C1 segment of cervical spinal cord (tissue), 14 donors: ENCODE measurements at places on chromosomes 1 and 21.

DNA sequence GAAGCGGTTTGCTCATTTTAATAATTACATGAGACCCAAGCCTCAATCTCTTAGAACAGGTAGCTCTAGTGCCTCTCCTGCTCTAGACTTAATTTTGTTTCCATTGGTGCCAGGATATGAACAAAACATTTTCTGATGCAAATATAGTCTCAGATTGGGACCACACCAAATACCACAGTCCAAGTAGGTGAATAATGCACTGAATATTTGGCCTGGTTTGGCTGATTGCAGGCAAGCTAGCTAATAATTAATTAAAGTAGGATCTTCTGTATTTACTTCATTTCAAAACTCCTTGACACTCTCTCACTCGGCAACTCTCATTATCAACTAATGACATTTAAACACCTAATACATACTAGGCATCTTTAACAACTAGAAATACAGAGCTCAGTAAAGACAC lies 219.6 kb downstream of the LTN1 start:
- DNase-seq = no peak

DNA sequence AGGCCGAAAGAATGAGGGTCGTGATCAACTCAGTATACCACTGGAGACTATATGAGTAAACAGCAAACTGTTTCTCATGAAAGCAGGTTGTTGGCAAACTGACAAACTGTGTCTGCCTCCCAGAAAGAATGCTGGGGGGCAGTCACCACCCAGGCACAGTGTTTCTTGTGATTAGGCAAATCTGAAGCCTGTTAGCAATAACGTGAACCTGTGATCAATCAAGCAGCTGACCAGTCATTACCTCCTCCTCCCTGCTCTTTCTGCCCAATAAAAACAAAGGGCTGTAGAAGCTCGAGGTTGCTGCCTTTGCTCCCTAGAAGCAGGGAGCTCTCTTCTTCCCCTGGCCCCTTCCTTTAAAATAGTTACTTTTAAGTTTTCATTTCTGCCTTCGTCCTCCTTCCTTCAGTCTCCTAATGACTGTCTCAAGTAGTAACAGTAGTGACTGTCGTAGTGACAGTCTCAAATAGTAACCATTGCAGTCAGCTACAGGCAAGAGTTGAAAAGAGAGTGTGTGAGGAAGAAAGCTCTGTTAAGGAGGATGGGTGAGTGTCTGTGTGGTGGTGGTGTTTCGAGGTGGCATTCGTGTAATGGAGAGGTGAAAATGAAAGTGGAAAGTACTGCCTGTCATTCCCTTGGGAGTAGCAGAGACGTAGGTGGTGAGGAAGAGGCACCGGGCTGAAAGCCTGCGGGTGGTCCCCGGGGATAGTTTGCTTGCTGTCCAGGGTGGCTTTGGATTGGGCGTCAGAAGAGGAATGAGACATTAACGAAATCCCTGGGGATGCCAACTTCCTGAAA lies 14.5 kb downstream of the HHAT start:
- DNase-seq = no peak

DNA sequence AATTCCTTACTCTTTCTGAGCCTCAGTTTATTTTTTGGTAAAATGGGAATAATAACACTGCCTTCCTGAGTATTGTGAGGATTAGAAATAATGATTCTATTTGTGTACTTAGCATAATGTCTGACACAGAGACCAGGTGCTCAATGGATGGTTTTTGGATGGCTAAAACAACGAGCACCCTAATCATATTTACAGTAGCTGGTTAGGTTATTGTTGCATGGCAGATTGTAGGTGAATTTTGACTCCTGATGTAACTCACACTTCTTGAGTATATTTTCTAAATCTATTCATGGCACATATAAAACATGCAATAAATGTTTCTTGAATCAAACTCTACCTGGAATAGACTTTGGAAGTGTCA lies 11.9 kb upstream of the DUSP10 start:
- no peak for DNase-seq

DNA sequence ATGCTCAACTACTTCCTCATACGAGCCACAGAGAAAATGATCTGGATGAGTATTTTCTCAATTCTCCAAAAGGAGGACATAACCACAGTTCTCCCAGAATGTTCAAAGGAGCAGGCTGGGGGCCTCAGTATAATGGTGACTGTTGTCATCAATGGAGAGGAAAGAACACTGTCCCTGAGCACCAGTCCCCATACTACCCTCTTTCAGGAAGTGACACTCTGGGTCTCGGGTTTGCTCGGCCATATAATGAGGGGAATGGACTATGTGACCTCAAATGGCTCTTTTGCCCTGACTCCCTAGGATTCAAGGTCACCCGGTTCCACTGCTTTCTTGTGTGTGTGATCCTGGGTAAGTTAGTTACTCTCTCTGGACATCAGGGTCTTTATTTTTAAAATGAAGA lies 22.8 kb downstream of the SLC9A1 start:
- DNase-seq = no peak

GRCh38 chr1:63753591-63753990 lies 20.2 kb upstream of the ROR1 start:
- no peak for DNase-seq

GRCh38 chr1:227556288-227556687 lies 7.1 kb upstream of the ZNF678 start:
- DNase-seq = no peak

DNA sequence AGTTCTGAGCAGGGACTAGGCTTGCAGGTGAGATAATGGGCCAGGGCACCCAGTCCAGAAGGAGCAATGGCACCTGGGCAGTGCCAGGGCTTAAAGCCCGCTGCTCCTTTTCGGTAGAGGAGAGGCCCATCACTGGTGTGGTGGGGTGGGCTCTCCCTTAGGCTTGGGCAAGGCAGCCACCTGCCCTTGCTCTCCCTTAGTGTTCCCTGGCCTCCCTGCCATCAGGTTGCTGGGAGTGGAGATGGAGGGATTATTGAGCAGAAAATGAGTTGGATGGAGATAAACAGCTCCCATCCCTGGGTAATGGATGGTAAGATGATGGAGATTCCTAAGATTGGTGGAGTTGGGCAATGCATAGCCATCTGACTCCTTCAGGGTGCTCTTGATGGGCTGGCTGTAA lies 7.9 kb downstream of the MYOG start:
- no peak for DNase-seq

- no peak for DNase-seq
Measured at GRCh38 chr1:181036107-181036836, 2.5 kb downstream of the MR1 start.

- no peak for DNase-seq
Measured at GRCh38 chr1:107378866-107379265, 238.0 kb downstream of the NTNG1 start.

GRCh38 chr21:40457741-40458140 lies 389.2 kb downstream of the DSCAM start:
- no peak for DNase-seq

DNA sequence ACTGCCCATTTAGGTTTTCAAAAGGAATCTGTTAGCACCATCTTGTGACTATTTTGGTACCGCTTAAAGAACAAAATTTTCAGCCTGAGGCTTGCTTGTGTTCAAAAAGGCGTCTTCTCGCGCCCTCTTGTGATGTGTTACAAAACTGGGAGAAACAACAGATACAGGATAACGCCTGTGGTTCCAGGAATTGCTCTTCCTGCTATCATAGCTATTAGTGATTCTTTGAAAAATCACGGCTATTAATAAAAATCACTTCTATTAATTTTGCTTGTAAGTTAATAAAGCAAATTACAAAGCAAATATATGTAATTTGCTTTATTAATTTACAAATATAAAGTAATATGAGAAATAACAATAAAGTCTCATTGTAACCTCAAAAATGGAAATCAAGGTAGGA lies 82.2 kb upstream of the ABCD3 start:
- peak; percentile 26 for DNase-seq

DNA sequence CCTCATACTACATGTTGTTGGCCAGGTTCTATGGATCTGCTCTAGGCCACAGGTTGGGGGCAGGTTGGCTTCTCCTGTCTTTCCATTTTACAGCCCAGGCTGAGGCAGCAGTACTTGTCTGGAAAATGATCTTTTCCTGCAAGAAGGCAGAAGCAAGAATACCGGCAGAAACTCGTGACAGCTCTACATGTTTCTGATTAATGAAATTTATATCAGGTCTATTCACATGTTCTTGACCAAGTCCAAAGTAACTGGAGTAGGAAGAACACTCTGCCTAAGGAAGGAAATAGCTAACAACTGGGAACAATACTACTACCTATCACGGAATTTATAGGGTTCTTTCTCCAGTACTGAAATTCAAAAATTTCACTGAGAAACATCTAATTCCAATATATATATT lies 98.3 kb downstream of the PLPPR5 start:
- no peak for DNase-seq

DNA sequence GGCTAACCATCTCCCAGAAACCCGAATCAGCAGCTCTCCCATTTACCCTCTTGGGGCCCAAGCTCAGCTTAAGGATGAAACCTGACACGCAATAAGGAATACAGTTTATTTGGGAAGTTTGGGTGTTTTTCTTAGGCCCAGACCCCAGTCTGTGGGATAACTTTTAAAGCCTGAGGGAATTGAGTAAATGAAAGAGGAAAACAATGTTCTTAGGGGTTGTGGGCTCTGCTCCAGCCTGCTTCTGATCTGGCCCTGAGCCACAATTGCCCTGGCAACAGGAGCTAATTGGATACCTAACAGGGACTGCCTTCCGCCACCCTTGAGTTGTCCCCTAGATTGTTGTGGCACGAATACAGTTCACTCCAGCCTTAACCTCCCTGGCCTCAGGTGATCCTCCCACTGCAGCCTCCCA lies 20.1 kb downstream of the DYRK3 start:
- DNase-seq = no peak

DNA sequence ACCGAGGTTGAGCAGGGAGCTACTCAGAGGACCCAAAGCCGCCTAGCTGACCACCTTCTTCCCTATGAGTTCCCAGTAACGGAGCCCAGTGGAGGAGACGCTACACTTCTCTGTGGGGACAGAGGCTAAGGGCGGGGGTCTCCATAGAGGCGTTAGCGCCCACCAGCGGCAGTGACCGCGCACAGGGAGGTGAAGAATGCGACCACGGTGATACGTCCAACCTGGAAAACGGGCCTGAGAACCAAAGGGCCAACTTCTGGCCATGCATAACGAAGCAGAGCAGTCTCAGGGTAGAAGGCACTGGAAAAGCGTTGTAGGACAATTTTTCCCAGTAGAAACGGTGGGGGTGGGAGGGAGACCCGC lies 400 bp upstream of the COG2 start:
- DNase-seq = no peak

DNA sequence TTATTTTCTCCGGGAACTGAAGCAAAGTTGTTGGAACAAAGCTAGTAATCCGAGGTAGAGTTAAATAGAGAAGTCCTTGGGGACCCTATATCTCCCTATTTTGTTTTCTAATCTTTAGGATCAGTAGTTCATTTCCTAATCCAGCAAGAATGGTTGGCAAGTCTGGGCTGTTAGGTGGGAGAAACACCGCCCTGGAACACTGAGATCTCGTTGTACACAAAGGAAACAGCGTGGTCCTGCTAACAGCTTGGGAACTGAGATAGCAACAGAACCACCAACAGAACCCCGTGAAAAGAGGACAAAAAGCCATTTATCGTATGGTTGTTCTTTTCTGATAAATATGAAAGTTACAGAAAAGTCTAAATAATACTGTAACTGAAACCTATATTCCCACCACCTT lies 121.9 kb upstream of the CDC42BPA start:
- no peak for DNase-seq

- DNase-seq = no peak
Measured at GRCh38 chr1:109479311-109479710, 4.4 kb upstream of the ATXN7L2 start.

DNA sequence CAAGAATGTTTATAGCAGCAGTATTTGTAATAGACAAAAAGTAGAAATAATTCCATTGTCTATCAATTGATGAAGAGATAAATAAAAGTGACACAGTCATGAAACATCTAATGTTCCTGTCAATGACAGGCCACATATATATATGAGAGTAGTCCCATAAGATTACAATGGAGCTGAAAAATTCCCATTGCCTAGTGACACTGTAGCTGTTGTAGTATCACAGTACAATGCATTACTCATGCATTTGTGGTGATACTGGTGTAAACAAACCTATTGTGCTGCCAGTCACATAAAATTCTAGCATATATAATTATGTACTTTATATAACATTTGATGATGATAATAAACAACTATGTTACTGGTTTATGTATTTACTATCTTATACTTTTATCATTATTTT lies 141.9 kb upstream of the LYPLAL1 start:
- DNase-seq = no peak

DNA sequence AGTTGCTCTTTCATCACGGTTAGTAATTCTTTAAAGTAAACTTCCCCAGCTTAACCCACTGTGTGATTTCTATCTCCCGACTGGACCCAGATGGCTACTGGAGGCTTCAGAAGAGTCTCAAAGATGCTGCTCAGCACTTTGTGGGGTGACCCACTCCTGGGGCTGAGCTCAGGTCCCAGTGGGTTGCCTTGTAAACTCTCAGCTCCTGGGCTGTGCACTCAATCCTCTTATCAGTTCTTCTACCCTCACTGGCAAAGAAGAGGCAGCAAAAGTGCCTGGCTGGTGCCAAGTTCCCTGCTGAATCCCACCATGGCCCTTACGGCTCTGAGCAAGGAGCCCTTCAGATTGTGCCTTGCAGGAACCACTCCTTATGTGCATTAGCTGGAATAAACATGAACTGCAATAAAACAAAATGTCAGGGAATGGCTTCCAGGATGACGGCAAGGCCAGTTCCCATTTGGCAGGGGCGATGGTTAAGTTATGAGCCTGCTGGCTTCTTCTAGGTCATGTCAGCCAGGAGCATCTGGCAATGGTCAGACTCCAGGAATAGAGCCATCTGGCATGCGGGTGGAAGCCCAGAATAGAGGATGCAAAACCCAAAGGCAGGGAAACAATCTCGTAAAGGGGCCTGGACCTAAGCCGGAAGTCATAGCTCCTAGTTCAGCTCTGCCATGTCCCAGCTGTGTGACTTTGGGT lies 6.8 kb downstream of the MYOC start:
- peak; percentile 41 for DNase-seq

DNA sequence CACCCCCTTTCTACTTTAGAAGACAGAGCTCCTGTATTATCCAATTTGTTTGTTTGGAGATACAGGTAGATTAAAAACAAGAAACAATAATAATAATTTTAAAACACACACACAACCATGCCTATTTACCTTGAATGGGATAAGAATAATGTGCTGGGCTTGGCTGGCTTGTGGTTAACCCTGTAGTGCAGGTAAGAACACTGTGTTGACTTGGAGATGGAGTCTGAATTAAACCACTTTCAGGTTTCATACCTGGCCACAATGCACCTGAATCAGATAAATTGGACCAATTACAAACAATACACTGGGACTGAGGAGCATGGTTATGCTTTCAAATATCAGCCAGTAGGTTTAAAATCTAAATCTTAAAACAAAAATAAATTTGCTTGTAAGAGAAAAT lies 60.8 kb downstream of the EYA3 start:
- no peak for DNase-seq

- DNase-seq = no peak
Measured at GRCh38 chr1:53334312-53334711, 6.4 kb upstream of the LRP8 start.

DNA sequence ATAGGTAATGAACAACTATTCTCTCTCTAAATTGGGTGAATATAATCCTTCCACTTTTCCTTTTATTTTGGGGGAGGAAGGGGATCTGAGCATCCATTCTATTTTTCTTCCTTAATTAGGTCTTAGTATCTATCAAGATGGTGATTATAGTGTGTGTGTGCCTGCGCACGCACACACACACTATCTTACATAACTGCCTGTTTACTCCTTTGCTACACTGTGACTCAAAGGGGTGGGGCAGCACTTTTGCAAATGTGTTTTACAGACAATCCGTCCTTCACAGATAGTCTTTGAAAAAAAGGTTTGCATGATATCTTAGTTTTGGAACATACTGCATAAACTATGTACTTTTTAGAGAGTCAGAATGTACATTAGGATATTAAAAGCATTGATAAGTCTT lies 191.5 kb downstream of the SDCCAG8 start:
- no peak for DNase-seq
